ENCODE measurements at places on chromosomes 6 and 20.

GRCh38 chr6:62808565-62809293 lies 402.5 kb upstream of the FKBP1C start:
- no peak for DNase-seq

GRCh38 chr6:129651291-129651691 lies 58.7 kb downstream of the ARHGAP18 start:
- no peak for DNase-seq

DNA sequence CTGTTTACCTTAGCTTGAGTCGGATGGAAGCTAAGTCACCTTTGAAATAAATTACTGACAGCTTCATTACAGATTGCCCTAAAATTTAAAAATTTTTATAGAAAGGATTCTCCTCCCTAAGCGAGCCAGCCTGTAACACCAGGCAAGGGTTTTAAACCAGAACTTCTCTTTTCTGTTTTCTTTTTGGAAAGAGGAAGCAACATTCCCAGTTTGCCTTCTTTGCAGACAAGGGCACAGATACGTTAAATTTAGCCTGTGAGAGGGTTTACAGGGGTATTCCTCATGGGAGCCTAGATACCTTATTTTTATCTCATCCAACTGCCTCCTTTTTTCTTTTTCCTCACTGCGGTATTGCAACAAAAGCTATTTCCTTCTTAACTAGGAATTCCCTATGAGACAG lies 45.0 kb downstream of the GNAS start:
- no peak for DNase-seq

- no peak for DNase-seq
These were observed 675 bp downstream of the DSTN start for GRCh38 chr20:17570347-17571152.

DNA sequence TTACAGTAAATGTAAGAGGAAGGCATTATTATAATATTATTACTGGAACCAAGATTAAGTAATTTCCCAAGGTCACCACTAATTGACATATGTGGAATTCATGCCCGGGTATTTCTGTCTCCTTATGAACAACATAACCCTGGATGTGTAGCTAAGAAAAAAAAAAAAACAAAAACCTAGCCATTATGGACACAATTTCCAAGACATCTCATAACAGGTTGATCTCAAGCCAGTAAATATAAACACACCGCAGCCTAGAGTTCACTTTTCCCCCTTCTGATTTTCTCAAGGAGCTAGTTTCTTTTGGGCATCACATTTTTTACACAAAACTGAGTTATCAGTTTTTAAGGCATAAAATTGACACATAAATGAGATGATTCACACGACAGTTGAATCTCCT lies 306.5 kb upstream of the RSPO3 start:
- no peak for DNase-seq

GRCh38 chr6:126147291-126147815 lies 161.0 kb downstream of the TRMT11 start:
- no peak for DNase-seq

- no peak for DNase-seq
These were observed 36.6 kb downstream of the NKX2-4 start for GRCh38 chr20:21360705-21361104.
